Activated T-helper 2 cell treated with anti-CD3 and anti-CD28 coated beads, Interferon-gamma antibody, Interleukin-2, Interleukin-4, amounts not matched to agents 10 μg/mL and 5 μg/mL and 100 μg/mL, durations not matched to agents 14 hours and 24 hours and 36 hours (primary cell): ENCODE measurements at places on chromosomes 2 and 18. TPM values are rescaled to one million over a fixed set of nuclear protein-coding genes. Genes with fewer than 3 reads are reported as not detected.
A peak's percentile ranks its signal among the peaks of the same experiment; 100 is the strongest.

DNA sequence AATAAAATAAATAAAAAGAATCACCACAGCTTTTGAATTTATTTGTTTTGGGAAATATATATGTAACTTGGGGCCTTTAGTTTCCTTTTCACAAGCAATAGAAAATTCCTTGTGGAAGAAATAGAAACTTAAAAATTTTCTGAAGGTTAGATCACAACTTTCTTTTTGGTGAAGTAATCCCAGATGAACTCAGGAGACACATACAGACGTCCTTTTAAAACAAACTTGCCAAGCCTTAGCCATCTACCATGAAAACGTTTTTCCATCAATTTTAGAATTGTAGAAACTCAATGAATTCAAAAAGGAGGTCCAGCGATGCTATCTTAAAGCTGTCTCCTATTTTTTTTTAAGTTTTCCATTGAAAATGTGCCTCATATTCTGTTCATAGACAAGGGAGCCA, 225.6 kb downstream of the ASXL3 start:
- no peaks in the 10 kb centered on the region for H3K4me1 ChIP-seq
- H3K27ac ChIP-seq, result no peak overlapping the region
- H3K4me3 ChIP-seq, result no peak overlapping the region
- no peak for DNase-seq
- no peaks in the 10 kb centered on the region for H3K36me3 ChIP-seq

GRCh38 chr2:28047681-28048080, 157.2 kb downstream of the BABAM2 start:
- peaks cover 22% of the 10 kb centered on the region for H3K4me1 ChIP-seq
- H3K4me3 ChIP-seq, result no peak overlapping the region
- peak overlapping the region; percentile 28 for H3K27ac ChIP-seq
- no peaks in the 10 kb centered on the region for H3K27me3 ChIP-seq
- DNase-seq, result no peak

CAPN14 gene
- 0.18 and 0.27 TPM in 2 replicates for total RNA-seq

RAB6C gene
- not detected in 2 replicates for total RNA-seq

DNA sequence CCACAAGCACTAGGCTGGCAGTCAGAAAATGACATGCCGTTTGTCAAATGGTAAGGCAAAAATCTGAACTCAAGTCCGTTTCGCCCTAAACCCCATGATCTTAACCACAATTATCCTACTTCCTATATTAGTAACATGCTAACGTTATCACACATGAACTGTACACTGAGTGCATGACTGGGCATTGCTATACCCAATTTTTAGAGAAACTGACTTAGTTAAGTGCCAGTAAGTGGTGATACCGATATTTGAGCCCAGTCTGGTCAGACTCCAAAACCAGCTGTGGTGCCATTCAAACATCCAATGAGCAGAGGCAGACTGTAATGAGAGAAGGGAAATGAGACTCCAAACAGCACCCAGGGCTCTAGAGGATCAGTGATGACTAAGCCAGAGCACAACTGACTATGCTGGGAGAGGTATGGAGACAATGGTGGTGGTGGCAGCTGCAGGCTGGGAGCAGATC, 311.7 kb upstream of the PKDCC start:
- no peaks in the 10 kb centered on the region for H3K36me3 ChIP-seq
- peaks cover 10% of the 10 kb centered on the region for H3K4me1 ChIP-seq
- H3K27ac ChIP-seq, result no peak overlapping the region
- no peak overlapping the region for H3K4me3 ChIP-seq
- DNase-seq, result no peak
- H3K27me3 ChIP-seq, result peaks cover 12% of the 10 kb centered on the region

LRRC30 gene
- not detected in 2 replicates for total RNA-seq
